ENCODE measurements at places on chromosomes 7 and 10.

DNA sequence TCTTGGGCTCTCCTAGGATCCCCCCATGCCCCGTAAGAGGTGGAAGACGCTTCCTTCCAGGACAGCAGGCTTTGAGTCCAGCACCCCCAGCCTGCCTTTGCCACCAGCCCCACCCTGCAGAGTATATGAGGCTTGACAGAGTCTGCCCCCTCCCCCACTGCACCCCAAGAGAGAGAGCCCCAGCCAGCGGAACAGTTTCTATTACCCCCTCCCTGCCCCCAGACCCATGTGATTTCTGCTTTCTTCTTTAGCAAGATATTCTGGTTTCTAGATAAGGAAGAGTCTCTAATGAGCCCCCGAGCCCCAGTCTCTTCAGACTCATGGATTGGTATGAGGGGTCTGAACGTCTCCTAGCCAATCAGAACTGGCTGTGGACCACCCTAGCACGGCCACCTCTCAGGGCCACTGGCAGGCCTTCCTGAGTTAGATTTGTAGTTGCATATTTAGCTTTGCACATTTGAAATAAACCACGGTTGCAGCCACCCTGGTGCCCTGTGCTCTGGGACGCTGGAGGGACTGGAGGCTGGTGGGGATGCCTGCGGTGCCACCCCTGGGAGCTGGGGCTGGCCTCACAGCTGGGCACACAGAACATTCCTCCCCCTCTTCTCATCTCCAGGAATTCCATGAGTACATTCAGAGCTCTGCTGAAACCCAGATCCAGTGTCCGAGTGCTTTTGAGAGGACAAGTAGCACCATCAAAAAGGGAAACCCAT lies 3.0 kb upstream of the SH2B2 start:
- no peak for DNase-seq

DNA sequence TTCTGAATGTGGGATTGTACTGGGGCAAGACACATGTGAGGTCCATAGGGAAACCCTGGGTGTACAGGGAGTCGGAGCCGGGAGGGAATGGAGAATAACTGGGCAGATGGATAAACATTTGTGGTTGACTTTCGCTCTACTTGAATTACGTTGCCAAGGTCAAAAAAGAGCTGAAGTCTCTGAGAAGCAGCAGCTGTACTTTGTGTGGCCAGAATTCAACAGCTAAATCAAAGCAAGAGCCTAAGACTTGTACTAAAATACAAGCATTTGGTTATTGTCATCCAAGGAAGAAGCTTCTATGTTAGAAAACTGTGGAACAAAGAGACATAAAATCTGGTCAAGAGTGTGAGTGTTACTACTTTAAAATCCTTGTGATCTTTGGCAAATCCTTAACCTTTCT lies 457.2 kb downstream of the ARL4A start:
- no peak for DNase-seq

GRCh38 chr10:103930881-103931280 lies 12.9 kb upstream of the STN1 start:
- no peak for DNase-seq

GRCh38 chr7:50641442-50642405 lies 76.5 kb upstream of the DDC start:
- DNase-seq, result peak; percentile 79

GRCh38 chr7:107277331-107277730 lies 108.5 kb downstream of the HBP1 start:
- no peak for DNase-seq

- DNase-seq, result no peak
Measured at GRCh38 chr10:96681524-96681923, 38.8 kb downstream of the PIK3AP1 start.

DNA sequence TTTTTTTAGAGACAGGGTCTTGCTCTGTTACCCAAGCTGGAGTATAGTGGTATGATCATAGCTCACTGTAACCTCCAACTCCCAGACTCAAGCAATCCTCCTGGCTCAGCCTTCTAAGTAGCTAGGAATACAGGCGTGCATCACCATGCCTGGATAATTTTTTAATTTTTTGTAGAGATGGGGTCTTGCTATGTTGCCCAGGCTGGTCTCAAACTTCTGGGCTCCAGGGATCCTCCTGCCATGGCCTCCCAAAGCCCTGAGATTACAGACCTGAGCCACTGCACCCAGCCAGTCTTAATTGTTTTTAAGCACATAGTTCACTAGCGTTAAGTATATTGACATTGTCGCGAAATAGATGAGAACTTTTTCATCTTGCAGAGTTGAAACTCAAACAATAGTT lies 2.0 kb downstream of the SUPV3L1 start:
- DNase-seq, result no peak

DNA sequence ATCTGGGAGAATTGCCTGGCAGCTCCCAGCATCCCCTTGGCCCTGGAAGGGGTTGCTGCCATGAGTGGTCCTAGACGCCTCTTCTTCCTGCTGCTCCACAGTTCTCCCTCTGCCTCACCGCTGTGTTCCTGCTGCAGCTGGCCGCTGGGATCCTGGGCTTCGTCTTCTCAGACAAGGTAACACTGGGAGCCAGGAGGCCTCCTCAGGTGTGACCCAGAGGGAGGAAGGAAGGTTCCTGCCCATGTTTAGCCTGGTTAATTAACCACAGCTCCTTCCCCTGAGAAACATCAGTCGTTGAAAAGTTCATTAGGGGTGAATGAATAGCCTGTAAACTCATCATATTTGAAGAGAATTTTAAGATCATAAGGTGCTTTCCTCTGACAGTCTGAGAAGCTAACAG lies 18.2 kb downstream of the TSPAN33 start:
- DNase-seq, result no peak

DNA sequence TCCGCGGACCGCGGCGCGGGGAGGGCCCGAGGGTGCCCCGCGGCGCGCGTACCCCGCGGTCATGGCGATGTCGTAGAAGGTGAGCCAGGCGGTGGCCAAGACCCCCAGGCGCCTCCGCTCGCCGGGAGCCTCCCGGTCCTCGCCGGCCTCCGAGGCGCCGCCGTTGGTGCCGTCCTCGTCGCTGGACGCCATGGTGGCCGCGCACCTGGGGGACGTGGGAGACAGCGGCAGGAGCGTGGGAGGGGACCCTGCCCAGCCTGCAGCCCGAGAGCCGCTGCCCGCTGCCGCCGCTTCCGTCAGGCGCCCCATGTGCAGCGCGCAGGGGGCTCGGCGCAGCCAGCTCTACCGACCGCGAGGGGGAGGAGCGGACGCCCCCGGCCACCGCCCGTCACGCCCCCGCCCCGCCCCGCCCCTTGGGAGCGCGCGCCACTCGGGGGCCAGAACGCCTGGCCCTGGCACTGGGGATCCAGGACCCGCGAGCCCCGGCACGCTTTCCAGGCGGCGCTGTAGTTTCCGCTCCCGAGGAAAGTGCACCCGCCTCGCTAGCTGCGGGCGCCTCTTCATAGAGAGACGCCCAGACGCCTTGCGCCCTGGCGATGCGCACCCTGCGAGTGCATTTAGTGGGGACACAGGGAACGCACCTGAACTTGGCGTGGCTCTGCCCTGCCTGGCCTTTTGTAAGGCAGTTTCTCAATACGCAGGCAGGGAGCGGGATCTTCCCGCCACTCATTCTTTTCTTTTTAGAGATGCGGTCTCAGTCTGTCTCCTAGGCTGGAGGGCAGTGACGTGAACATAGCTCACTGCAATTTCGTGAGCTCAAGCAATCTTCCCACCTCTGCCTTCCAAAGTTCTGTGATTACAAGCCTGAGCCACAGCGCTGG lies at the start of gene HACD1:
TSS of gene HACD1 (minus strand) at position 344 of the 881 bp plus-strand sequence. CDS start at position 309, 35 bp downstream.
- peak; percentile 72 for DNase-seq

DNA sequence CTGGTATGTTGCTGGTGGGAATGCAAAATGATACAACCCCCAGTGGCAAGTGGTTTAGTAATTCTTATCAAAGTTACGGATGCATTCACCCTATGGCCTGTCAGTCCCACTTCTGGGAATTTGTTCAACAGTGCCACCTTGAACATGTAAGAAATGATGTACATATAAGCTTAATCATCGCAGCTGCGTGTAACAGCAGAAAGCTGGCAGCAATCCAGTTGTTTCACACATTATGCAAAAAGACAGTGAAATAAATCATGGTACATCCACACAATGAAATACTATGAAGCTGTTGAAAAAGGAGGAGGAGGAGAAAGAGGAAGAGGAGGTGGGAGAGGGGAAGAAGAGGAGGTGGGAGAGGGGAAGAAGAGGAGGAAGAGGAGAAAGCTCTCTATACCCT lies 76.2 kb upstream of the MYL10 start:
- no peak for DNase-seq

DNA sequence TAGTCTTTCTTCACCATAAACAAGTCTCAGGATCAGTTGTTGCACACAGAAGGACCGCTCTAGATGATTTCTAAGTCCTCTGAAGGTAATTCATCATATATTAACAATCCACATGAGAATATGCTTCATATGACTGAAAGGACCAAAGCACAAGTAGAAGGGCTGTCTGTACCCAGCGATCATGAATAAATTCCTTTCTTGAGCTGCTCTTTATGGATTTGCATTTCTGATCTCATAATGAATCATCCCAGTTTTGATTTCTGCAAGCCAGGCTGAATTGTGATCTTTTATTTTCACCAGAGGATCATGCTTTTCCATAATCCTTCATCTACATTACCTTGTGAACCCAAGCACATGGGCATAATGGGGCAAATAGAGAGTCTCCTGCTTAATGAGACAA lies 675.6 kb downstream of the MAGI2 start:
- DNase-seq, result no peak

DNA sequence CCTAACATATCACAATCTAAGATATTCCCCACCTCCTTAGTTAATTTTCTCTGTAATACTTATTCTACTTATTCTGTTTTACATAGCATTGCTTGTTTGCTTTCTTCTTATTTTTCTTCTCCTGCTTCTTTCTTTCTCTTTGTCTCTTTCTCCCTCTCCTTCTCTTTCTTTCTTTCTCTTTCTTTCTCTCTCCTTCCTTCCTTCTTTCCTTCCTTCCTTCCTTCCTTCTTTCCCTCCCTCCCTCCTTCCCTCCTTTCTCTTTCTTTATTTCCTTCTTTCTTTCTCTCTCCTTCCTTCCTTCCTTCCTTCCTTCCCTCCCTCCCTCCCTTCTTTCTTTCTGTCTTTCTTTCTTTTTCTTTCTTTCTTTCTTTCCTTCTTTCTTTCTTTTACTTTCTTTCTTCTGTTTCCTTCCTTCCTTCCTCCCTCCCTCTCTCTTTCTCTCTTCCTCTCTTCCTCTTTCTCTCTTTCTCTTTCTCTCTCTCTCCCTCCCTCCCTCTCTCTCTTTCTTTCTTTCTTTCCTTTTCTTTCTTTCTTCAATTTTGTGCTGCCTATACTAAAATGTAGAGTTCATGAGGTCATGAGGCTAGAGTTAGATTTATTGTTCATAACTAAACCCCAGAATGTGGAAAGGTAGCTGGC lies 445.4 kb downstream of the GATA3 start:
- DNase-seq, result no peak

DNA sequence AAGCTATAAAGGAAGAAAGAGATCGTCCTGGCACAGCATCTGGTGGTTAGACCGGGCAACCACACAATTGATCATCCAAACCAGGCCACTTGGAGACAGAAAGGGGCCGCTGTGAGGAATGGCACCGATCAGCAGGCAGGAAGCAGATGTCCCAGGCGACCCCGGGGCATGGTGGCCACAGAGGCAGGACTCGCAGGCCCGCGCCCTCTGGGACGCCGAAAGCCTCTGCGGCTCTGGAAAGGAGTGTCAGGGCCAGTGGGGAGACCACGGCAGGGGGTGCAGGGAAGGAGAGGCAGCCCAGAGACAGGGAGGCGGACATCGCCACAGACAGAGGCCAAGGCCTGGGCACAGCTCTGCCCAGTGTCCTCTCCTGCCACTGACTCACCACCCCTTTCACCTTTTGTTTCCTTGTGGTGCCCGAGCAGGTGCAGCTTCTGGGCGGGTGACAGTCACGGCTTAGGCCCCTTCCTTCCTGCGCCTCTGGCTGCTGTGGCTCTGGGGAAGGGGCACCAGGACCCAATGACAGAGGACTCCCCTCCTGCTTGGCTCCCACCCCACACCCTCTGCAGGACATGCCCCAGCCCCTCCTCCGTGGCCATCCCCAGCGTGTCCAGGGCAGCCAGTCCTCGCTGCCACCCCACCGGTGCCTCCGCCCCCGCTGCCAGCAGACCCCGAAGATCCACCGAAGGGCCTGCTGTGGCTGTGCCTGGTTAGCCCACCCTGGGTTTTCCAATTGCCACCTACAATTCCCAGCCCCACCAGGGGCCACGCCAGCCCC lies 10.9 kb downstream of the STK32C start:
- DNase-seq, result peak; percentile 10

DNA sequence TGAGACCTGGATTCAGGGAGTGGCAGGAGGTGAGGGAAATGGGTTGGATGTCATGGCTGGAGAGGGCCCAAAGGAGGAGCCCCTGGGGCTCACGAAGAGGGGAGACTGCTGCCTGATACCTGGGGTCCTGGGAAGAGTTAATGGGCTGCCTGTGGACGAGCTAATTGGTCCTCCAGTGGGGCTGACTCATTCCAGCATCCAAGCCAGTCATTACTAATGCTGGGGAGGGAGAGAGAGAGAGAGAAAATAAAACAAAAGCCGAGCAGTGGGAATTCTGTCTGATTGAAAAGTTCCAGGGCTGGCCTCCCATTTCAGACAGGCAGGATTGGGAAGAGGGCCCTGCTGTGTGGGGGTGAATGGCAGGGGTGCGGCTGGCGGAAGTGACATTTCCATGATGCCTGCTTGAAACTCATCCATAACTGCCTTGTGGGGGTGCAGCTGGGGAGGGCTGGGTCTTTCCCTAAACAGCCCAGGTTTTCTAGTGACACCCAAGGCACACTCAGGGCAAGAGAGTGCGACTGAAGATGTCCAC lies 297.8 kb downstream of the RPS24 start:
- DNase-seq, result no peak

GRCh38 chr10:18463673-18464211 lies 187.6 kb downstream of the NSUN6 start:
- no peak for DNase-seq

GRCh38 chr10:132689721-132690360 lies 96.1 kb downstream of the NKX6-2 start:
- DNase-seq, result no peak

DNA sequence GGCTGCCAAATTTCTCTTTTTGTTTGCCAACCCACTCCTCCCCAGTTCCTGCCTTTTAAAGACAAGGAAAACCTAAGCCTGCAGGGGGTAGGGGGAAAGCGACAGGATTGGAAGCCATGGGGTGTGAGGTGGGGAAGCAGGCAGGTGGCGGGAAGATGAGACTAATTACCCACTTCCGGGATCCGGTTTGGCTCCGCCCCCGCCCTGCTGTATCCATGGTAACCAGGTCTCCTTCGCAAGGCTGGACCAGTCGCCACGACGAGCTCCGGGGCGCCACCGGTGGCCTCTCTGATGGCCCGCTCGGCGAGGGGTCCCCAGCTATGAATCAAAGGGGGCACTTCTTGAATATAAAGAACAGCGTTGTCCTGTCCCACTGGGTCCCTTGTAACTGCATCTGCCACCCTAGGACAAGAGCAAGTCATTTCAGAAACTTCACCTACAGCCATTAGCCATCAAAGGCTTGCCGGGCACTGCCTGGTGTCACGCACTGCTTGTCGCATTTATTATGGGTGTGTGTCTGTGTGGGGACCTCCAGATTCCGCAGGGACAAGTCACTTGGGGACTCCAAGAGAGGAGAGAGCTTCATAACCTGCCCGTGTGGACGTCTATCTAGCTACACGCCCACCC lies 55.4 kb upstream of the LMTK2 start:
- peak; percentile 93 for DNase-seq

DNA sequence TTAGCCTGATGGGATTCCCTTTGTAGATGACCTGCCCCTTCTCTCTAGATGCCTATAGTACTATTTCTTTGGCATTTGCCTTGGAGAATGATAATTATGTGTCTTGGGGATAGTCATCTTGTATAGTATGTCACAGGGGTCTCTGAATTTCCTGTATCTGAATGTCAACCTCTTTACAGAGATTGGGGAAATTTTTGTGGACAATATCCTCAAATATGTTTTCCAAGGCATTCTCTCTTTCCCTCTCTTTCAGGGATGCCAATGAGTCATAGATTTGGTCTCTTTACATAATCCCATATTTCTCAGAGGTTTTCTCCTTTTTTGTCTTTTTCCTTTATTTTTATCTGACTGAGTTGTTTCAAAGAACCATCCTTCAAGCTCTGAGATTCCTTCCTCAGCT lies 99.4 kb downstream of the CTNNA3 start:
- no peak for DNase-seq
